ENCODE measurements at places on chromosomes 5 and 9. TPM values are rescaled to one million over a fixed set of nuclear protein-coding genes. Genes with fewer than 3 reads are reported as not detected.

DNA sequence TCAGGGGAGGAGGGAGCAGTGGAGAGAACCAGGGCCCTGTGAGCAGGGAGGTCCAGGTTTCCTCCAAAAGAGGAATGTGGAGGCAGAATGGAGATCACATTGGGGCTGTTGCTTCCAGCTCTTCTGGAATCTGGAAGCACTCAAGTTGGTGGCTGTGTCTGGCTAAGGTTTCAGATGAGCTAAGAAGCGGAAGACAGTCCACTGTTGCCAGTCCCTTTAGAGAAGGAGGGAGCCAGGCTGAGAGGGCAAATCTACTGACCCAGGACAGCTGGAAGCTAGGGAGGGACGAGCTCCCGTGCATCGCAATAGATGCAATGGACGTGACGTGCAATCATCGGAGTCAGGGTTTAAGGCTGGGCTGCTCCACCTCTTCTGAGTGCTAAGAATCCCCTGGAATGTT, 71.2 kb downstream of the TENT4A start:
- no peak for DNase-seq

DNA sequence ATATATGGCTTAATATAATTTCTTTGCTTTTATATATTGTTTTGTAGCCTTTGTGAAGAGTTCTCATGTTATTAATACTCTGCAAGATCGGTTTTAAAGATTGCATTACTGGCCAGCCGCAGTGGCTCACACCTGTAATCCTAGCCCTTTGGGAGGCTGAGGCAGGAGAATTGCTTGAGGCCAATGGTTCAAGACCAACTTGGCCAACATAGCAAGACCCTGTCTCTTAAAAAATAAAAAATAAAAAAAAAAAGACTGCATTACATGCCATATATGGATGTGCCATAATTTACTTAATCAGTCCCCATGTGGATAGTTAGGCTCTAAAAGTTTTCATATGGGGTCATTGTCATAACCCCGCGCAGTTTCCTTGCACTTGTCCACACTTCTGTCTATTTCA, 31.0 kb upstream of the TNFAIP8 start:
- no peak for DNase-seq

GRCh38 chr9:129419382-129419899, 201.5 kb downstream of the C9orf50 start:
- DNase-seq, result no peak

GRCh38 chr9:93673021-93673838, 96.8 kb downstream of the PHF2 start:
- no peak for DNase-seq

GRCh38 chr9:41229408-41230401, 40.6 kb upstream of the ZNG1F start:
- DNase-seq, result no peak

DNA sequence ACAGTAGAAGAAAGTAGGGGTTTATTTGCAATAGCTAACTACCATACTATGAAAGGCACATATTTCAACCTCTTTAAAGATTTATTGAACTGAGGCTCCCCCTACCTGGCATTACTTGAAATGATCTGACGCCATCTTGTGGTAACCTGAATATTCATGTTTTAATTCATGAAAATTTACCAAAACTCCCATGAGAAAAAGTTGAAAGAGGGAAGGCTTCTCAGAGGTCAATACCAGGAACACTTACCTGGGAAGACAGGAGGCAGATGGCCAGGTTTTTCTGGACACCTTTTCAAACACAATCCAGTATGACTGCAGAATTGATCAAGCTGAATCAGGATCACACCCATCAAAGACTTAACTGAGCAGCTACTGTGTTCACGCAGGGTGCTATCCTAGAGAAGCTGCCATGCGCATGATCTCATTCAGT, 9.4 kb downstream of the PRELID2 start:
- DNase-seq, result no peak

FGD3 gene
- total RNA-seq, result 2.2 TPM

IL4 gene
- not detected for total RNA-seq

- no peak for DNase-seq
These were observed 231.6 kb upstream of the RPS23 start for GRCh38 chr5:82509762-82510161.

SPOCK1 gene
- 10.4 TPM for total RNA-seq

GRCh38 chr5:35668794-35669193, 51.1 kb downstream of the SPEF2 start:
- DNase-seq, result no peak

DNA sequence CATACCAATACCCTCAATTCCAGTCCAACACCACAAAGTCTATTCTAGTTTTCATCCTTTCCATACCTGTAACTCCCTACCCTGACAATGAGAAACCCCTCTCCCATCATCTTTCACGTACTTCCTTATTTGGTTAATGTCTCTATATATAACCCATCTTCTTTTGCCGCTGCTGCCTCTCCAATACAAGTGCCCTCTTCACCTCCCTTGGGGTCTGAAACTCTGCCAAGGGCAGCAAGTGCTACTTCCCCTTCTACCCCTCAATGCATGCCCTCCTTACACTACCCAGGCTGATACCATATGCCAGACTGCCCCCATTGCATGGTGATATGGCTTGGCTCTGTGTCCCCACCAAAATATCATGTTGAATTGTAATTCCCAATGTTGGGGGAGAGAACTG, 24.4 kb upstream of the SMIM15 start:
- no peak for DNase-seq

DNA sequence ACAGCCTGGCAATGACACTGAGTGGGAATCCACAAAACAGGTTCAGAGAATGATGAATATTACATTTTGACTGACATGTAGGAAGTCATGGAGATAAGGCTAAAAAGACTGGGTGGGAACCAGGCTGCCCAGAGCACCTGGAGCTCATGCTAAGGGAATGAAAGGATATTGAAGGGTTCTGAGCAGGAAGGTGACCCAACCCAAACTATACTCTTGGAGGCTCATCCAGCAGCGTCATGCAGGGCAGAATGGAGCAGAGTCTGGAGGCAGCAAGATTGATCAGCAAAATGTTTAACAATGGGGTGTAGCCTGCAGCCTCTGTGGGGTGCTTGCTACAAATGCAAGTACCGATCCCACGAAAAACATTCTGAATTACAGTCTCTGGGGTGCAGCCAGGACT, 120.2 kb downstream of the PSD2 start:
- no peak for DNase-seq

DNA sequence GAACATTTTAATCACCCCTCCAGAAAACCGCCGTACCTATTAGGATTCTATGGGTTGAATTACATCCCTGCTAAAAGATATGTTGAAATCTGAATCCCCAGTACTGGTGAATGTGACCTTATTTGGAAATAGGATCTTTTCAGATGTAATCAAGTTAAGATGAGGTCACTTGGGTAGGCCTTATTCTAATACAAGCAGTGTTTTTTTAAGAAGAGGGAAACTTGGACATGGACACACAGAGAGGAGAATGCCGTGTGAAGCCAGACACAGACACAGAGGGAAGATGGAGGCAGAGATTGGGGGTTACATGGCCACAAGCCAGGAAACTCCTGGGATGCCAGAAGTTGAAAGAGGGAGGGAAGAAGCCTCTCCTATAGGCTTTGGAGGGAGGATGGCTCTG, 183.5 kb downstream of the GNA14 start:
- DNase-seq, result no peak

DNA sequence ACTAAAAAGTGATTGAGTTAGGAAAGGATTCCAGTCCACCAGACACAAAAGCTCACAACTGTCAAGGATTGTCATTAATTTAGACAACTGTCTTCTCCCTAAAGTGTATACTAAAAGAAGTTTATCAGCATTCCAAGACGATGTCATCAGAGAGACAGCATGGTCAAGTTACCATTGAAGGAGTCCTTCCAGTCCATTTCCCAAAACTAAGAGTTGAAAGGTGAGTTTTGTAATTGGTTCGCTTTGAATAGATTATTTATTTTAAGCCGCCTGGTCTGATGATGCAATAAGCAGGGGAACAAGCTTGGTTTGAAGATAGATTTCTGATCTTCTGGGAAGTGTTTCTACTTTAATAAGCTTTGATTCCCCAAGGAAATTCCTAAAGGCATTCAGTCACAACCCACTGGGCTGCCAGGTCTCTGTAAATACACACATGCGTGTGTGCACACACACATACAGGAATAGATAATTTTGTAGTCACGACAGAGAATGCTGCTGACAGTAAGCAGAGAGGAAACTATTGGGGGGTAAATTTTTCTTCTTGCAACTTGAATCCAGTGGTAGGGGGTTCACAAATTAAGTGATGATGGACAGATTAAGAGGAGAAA, 234.8 kb downstream of the PIK3R1 start:
- no peak for DNase-seq

NFIL3 gene
- total RNA-seq, result 39.7 TPM

PCDHB11 gene
- 4.4 TPM for total RNA-seq
